ENCODE measurements at places on chromosomes 6 and 20. TPM values are rescaled to one million over a fixed set of nuclear protein-coding genes. Genes with fewer than 3 reads are reported as not detected.

MYBL2 gene
- total RNA-seq: 1.3 TPM

GRCh38 chr6:163356324-163356723 lies 58.2 kb upstream of the QKI start:
- H3K27ac ChIP-seq: no peak overlapping the region
- peaks cover 7% of the 10 kb centered on the region for H3K4me1 ChIP-seq
- no peak overlapping the region for H3K4me3 ChIP-seq

PNLDC1 gene
- not detected for total RNA-seq

DNA sequence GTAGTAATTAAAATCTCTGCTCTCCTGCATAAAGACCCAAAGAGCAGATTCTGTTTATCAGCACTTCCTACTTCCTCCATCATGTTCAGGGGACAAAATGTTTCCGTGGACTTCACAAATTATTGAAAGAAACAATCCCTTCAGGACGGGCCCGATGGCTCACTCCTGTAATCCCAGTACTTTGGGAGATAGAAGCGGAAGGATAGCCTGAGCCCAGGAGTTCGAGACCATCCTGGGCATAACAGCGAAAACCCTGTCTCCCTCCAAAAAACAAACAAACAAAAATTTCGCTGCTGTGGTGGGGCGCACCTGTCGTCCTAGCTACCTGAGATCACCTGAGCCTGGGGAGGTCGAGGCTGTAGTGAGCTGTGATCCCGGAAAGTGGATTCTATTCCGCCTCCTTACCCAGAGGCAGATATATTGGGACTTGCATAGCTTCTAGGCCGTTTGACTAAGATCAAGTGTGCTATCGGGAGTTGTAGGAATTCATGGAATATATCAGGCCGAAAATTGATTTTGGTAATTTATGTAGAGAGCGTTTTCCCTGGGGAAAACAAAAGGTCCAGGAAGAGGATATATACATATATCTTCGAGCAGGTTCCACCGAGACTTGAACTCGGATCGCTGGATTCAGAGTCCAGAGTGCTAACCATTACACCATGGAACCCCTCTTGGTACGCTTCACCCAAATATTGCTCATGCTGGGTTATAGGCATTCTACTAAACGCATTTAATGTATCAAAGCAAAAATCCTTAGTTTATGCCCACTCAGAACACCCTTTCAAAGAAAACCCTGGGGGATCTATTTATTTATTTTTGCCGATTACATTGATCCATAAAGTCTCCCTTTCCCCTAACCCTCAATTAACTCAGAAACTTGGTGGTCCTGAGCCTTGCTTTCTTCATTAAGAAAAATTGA lies 74.5 kb upstream of the ZNF184 start:
- DNase-seq: no peak
- H3K27me3 ChIP-seq: peaks cover 62% of the 10 kb centered on the region
- no peaks in the 10 kb centered on the region for H3K36me3 ChIP-seq
- H3K4me1 ChIP-seq: no peaks in the 10 kb centered on the region

MCCD1 gene
- total RNA-seq: 3.5 TPM

GRCh38 chr6:166268431-166268830 lies 39.8 kb downstream of the PRR18 start:
- H3K4me3 ChIP-seq: no peak overlapping the region
- no peak for DNase-seq
- no peak overlapping the region for H3K27ac ChIP-seq

- no peaks in the 10 kb centered on the region for H3K27me3 ChIP-seq
- H3K36me3 ChIP-seq: no peaks in the 10 kb centered on the region
- H3K4me1 ChIP-seq: no peaks in the 10 kb centered on the region
- no peak overlapping the region for H3K4me3 ChIP-seq
- H3K27ac ChIP-seq: no peak overlapping the region
- no peak for DNase-seq
Observed at GRCh38 chr6:74606582-74607071, 599.2 kb downstream of the COL12A1 start.

DNA sequence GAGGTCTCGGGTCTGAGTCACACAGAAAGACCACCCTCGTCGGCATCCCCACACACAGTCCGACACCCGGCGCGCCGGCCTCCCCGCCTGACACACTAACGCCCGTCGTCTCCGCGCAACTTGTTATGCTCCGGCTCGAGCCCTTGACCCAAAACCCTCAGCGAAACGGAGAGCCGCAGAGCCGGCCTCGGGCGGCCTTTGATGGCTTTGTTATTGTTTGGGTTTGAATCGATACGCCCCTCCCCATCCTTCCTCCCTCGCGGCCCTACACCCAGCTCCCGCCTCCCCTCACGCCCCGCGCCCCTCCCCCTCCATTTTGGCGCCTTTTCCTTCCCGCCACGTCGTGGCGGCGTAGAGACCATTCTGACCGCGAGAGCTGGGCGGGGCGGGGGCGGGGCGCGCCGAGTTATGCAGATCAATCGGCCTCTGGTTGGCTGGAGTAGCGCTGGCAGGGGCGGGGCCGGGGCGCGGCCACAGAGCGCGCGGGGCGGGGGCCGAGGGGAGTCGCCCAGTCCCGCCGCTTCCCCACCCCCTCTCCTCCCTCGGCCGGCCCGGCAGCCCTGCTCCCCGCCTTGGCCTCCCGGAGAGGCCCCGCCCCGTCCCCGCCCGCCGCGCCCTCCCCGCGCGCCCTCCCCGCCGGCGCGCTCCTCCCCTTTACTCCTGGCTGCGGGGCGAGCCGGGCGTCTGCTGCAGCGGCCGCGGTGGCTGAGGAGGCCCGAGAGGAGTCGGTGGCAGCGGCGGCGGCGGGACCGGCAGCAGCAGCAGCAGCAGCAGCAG lies at the start of gene PIM1:
Gene PIM1, plus strand, starts transcription at position 657 of the 777 bp plus-strand sequence. CDS start 424 bp downstream, outside the sequence.
- H3K4me3 ChIP-seq: peak within 1 kb of the TSS; percentile 78
- no peaks in the 10 kb centered on the region for H3K4me1 ChIP-seq
- DNase-seq: peak; percentile 100
- peaks cover 16% of the 10 kb centered on the region for H3K36me3 ChIP-seq
- peak within 1 kb of the TSS; percentile 96 for H3K27ac ChIP-seq

- no peak overlapping the region for H3K27ac ChIP-seq
- H3K27me3 ChIP-seq: no peaks in the 10 kb centered on the region
- H3K4me3 ChIP-seq: no peak overlapping the region
- no peaks in the 10 kb centered on the region for H3K36me3 ChIP-seq
- no peak for DNase-seq
- H3K4me1 ChIP-seq: no peaks in the 10 kb centered on the region
Observed at GRCh38 chr6:78523622-78524021, 343.7 kb upstream of the IRAK1BP1 start.

GRCh38 chr6:57173056-57173885 lies 1.1 kb downstream of the BAG2 start:
- peak overlapping the region; percentile 66 for H3K27ac ChIP-seq
- peak; percentile 47 for DNase-seq
- no peaks in the 10 kb centered on the region for H3K27me3 ChIP-seq
- no peaks in the 10 kb centered on the region for H3K36me3 ChIP-seq
- H3K4me1 ChIP-seq: no peaks in the 10 kb centered on the region

GRCh38 chr6:162699961-162700360 lies 27.6 kb downstream of the PRKN start:
- DNase-seq: no peak
- no peaks in the 10 kb centered on the region for H3K36me3 ChIP-seq
- no peaks in the 10 kb centered on the region for H3K27me3 ChIP-seq
- H3K4me1 ChIP-seq: no peaks in the 10 kb centered on the region
- H3K27ac ChIP-seq: no peak overlapping the region

GRCh38 chr20:53898556-53898931 lies 171.8 kb downstream of the BCAS1 start:
- H3K4me1 ChIP-seq: peaks cover 16% of the 10 kb centered on the region
- H3K27ac ChIP-seq: peak overlapping the region; percentile 9
- H3K4me3 ChIP-seq: no peak overlapping the region
- DNase-seq: no peak
- no peaks in the 10 kb centered on the region for H3K36me3 ChIP-seq

- no peaks in the 10 kb centered on the region for H3K36me3 ChIP-seq
- H3K4me3 ChIP-seq: no peak overlapping the region
- no peaks in the 10 kb centered on the region for H3K27me3 ChIP-seq
- no peaks in the 10 kb centered on the region for H3K4me1 ChIP-seq
- DNase-seq: peak; percentile 61
- H3K27ac ChIP-seq: no peak overlapping the region
Observed at GRCh38 chr6:31128093-31128676, 7.9 kb upstream of the CDSN start.

GRCh38 chr6:153043719-153044118 lies 41.2 kb upstream of the MTRF1L start:
- no peak overlapping the region for H3K4me3 ChIP-seq
- no peaks in the 10 kb centered on the region for H3K27me3 ChIP-seq
- H3K4me1 ChIP-seq: no peaks in the 10 kb centered on the region
- no peak for DNase-seq

DNA sequence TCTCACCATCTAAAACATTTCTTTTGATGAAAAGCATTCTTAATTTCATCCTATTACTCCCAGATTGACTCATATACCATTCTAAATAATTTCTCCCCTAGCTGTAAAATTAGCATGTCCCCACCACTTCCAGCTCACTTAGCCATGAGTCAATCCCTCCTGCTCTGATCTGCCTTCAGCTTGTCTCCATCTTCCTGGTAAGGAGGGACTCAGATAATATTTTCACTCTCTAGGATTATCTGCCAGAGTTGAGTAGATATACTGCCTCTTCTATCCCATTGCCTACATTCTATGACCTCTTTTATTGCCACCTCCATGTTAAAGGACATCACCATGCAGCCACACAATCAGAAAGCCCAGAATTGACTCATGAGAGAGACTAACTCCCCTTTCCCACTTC lies 348.8 kb upstream of the POU3F2 start:
- H3K27ac ChIP-seq: no peak overlapping the region
- H3K36me3 ChIP-seq: no peaks in the 10 kb centered on the region
- DNase-seq: no peak
- H3K27me3 ChIP-seq: no peaks in the 10 kb centered on the region
- no peak overlapping the region for H3K4me3 ChIP-seq
- H3K4me1 ChIP-seq: no peaks in the 10 kb centered on the region

GRCh38 chr6:28480253-28480932 lies 35.2 kb downstream of the GPX6 start:
- H3K4me1 ChIP-seq: no peaks in the 10 kb centered on the region
- no peak overlapping the region for H3K27ac ChIP-seq
- no peak for DNase-seq
- H3K36me3 ChIP-seq: no peaks in the 10 kb centered on the region
- no peak overlapping the region for H3K4me3 ChIP-seq
- H3K27me3 ChIP-seq: peaks cover 27% of the 10 kb centered on the region

DNA sequence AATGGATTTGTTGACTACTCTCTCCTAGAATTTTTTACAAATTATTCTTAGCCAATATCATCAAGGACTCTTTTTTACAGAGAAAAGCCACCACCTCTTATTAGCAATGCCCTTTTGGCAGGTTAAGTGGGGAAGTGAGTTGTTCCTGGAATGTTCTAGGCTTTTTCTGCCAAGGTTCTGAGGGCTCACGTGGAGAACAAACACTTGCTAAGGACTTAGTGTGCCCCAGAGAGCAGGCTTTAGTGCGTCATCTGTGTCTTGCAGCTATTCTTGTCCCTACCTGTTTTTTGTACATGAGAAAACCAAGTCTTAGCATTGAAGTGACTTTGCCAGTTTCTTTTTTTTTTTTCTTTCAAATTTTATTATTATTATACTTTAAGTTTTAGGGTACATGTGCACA lies 33.5 kb downstream of the CFAP61 start:
- H3K4me3 ChIP-seq: no peak overlapping the region
- H3K27me3 ChIP-seq: no peaks in the 10 kb centered on the region
- DNase-seq: no peak

DNA sequence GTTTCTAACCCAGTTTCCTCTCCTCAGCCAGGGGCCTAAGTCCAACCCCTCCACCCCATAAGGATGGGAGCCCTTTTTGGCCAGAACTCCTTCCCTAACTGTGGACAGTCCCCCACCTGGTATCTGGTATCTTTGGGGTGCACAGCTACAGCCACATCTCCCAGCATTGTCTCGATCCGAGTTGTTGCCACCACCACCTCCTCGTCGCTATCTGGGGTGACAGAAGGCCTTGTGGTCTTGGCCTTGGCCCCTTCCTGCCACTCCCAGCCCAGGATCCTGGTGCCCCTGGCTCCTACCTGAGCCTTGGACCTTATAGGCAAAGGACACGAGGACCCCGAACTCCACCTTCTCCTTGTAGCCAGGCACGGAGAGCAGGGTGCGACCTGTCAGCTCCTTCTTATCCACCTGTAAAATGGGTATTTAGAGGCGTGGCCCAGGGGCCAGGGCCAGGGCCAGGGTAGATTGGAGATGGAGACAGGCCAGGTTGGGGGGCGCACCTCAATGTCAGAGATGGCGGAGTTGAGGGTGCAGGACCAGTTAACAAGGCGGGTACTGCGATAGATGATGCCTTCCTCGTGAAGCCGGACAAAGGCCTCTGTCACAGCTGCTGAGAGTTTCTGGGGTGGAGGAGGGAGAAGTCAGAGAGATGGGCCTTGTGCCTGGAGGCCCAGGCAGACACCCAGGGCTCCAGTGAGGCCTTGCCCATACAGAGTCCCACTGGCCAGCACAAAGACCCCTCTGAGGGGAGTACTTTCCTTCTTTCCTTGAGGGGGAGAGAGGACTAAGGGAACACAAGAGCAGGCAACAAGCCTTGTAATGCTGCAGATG lies 7.2 kb upstream of the VWA7 start:
- H3K4me1 ChIP-seq: no peaks in the 10 kb centered on the region
- H3K27me3 ChIP-seq: no peaks in the 10 kb centered on the region
- H3K27ac ChIP-seq: no peak overlapping the region
- H3K4me3 ChIP-seq: no peak overlapping the region
- no peak for DNase-seq
- no peaks in the 10 kb centered on the region for H3K36me3 ChIP-seq

GRCh38 chr6:166932116-166932515 lies 24.2 kb downstream of the RNASET2 start:
- no peak overlapping the region for H3K27ac ChIP-seq
- H3K36me3 ChIP-seq: peaks cover 2% of the 10 kb centered on the region
- no peaks in the 10 kb centered on the region for H3K27me3 ChIP-seq
- H3K4me3 ChIP-seq: no peak overlapping the region
- no peak for DNase-seq
- H3K4me1 ChIP-seq: no peaks in the 10 kb centered on the region

- H3K4me1 ChIP-seq: no peaks in the 10 kb centered on the region
- H3K27ac ChIP-seq: no peak overlapping the region
- no peaks in the 10 kb centered on the region for H3K27me3 ChIP-seq
- no peaks in the 10 kb centered on the region for H3K36me3 ChIP-seq
- H3K4me3 ChIP-seq: no peak overlapping the region
Observed at GRCh38 chr20:15854911-15855310, 718.3 kb downstream of the KIF16B start.

DNA sequence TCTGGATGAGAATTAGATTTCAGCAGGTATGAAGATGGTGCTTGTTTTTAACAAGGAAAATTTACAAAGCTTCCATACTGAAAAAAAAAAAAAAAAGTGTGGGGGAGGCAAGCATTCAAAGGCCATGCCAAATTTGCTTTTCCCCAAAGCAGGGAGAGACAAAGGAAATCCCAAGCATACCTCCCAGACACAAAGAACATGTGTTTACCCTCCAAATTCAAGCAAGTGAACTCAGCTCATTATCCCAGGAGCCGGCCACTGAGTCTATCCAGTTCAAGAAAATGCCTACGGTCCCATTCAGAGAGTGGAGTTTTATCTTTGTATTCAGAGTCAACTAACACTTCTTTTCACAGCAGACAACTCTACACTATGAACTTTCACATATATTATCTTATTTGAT lies 102.7 kb upstream of the ID4 start:
- no peaks in the 10 kb centered on the region for H3K4me1 ChIP-seq
- H3K27me3 ChIP-seq: no peaks in the 10 kb centered on the region
